ENCODE measurements at places on chromosomes 4 and X.
A peak's percentile ranks its signal among the peaks of the same experiment; 100 is the strongest.

GRCh38 chr4:60617731-60618130, 582.4 kb upstream of the ADGRL3 start:
- H3K4me3 ChIP-seq: no peak overlapping the region
- H3K27ac ChIP-seq: no peak overlapping the region
- H3K4me1 ChIP-seq: no peaks in the 10 kb centered on the region
- H3K36me3 ChIP-seq: no peaks in the 10 kb centered on the region

- peaks cover 16% of the 10 kb centered on the region for H3K4me1 ChIP-seq
- H3K36me3 ChIP-seq: no peaks in the 10 kb centered on the region
- H3K4me3 ChIP-seq: peak overlapping the region; percentile 25
Measured at GRCh38 chrX:2548711-2549423, 48.1 kb upstream of the DHRSX start.

DNA sequence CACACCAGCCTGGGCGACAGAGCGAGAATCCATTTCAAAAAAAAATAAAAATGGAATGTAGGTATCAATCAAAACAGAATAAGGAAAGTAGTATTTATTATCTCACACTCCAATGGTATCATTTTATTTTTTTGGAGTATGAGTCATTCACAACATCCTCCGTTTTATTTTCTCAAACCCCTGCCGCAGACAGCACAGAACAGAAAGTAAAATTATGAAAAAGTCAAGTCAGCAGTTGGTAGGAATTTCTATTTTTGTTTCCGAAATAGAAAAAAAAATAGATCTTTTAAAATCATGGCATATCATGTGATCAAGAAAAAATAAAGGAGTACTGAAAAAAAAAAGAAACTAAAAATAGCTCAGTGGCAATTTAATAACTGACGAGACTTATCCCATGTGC, 490.7 kb upstream of the TENM3 start:
- no peaks in the 10 kb centered on the region for H3K36me3 ChIP-seq
- H3K27me3 ChIP-seq: no peaks in the 10 kb centered on the region
- no peak overlapping the region for H3K27ac ChIP-seq
- no peak for DNase-seq
- H3K4me1 ChIP-seq: peaks cover 12% of the 10 kb centered on the region

DNA sequence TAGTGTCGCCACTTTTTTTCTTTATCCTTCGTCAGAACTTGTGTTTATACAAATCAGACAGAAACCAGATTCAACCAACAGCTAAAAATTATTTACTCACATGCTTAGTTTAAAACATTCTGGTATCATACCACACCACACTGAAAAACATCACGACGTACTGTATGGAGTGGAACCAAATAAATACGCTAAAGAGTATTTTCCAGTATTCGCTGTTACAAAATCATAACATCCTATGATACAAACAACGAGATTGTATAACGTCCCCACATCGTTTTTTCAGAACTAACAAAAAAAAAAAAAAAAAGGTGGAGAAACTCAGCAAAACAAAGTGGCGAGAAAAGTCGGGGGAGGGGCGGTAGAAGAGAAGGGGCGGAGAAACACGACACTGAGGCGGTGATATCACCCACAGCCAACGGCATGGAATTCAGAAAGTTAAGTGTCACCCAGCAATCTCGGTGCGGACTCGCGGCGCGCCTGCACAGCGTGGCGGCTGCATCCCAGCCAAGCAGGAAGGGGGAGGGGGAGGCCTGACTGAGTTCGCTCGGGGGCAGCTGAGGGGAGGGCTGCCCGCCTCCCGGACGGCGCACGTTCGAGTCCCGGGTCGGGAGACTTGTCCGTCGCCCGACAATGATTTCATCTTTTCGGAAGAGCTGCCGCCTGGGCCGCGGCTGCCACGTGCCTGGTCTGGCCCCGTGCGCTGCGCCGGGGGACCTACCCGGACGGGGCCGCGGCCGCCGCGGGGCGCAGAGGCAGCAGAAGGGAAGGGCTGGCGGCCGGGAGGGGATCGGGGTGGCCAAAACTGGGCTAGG, 920 bp downstream of the SETD7 start:
- H3K4me1 ChIP-seq: peaks cover 12% of the 10 kb centered on the region
- peak; percentile 69 for DNase-seq
- H3K4me3 ChIP-seq: peak overlapping the region; percentile 63
- H3K36me3 ChIP-seq: no peaks in the 10 kb centered on the region
- H3K27ac ChIP-seq: no peak overlapping the region

DNA sequence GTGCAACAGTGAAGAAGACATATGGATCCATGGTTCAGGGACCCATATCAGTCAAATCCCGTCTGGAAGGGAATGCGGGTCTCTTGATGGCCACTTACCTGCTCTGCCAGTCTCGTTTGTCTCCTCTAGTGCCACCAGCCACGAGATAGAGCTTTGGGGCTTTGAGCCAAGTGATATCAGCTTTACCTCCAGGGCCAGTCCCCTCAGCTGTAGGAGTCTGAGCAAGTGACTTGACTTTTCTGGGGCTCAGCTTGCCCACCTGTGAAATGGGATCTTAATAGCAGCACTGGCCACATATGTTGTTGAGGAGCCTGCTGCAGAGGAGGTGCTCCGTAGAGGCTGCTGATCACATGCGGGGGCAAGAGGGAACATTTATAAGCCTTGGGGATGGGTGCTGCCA, 1.2 kb downstream of the SLC2A9 start:
- H3K27ac ChIP-seq: no peak overlapping the region
- no peak for DNase-seq
- H3K4me3 ChIP-seq: no peak overlapping the region
- no peaks in the 10 kb centered on the region for H3K4me1 ChIP-seq
- H3K36me3 ChIP-seq: no peaks in the 10 kb centered on the region

DNA sequence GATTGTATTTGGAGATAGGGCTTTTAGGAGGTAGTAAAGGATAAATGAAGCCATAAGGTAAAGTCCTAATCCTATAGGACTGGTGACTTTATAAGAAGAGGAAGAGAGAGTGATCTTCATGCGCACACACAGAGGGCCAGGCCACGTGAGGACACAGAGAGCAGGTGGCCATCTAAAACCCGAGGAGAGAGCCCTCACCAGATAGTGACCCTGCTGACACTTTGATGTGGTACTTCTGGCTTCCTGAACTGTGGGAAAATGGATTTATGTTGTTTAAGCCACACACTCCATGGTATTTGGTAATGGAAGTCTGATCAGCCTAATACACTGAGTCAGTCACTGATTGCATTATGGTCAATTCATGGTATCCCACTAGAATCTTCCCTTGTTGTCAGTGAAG, 164.9 kb upstream of the TAPT1 start:
- H3K27me3 ChIP-seq: no peaks in the 10 kb centered on the region
- H3K36me3 ChIP-seq: no peaks in the 10 kb centered on the region
- no peaks in the 10 kb centered on the region for H3K4me1 ChIP-seq
- DNase-seq: no peak

- H3K4me3 ChIP-seq: no peak overlapping the region
- H3K36me3 ChIP-seq: no peaks in the 10 kb centered on the region
- H3K27ac ChIP-seq: no peak overlapping the region
Measured at GRCh38 chr4:48467442-48467841, 15.7 kb upstream of the SLC10A4 start.

Measured in neuronal stem cell (in vitro differentiated cells).